ENCODE measurements at places on chromosomes 13 and 19.

- DNase-seq, result no peak
Measured at GRCh38 chr13:106989876-106990275, 421.9 kb upstream of the ARGLU1 start.

DNA sequence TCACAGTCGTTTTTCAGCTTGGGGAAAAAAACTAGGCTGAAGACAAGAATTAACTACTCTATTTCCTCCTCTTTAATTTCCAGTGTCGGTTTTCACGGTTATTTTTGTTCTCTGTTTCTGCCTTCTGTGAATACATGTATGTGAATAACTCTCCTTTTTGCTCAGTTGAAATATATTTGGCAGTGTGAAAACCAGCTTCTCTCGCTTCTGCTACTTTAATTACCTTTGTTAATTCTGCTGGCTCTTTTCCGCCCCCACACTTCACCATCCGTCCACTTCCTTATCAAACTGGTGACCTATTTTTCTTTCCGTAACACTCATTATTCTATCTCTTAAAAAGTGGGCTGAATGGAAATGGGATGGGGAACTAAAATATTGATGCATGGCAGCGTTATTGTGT lies 126.4 kb downstream of the POU4F1 start:
- no peak for DNase-seq

- DNase-seq, result peak; percentile 44
Measured at GRCh38 chr13:26051231-26051656, 572 bp downstream of the SHISA2 start.

DNA sequence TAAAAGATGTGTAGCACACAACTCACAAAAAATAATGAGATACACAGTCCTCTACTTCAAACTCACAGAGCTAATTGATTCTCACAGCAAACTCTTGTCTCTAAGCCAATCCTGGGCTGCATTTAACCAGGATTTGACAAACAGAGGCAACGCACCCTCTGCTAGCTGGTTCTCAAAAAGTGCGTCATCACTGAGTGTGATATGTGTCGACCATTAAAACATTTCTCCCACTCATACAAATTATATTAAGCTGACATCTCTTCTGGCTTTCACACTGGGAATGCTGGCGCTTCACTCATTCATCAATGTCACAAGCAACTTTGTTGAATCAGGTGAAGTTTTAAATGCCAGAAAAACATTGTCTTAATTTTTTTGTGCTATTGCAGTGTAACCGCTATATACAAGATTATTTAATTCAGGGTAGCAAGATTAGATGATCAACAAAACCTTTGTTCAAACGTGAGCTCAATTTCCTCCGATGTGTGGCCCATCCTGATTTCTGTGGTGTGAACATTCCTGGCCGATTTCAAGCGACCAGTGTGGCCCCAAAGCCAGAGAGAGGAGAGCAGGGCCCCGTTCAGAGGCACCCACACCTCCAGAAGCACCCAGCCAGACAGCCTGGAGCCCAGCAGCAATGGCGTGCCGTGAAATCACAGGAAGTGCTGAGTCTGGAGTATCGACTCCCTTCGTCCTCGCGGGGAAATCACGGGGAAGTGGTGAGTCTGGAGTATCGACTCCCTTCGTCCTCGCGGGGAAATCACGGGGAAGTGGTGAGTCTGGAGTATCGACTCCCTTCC lies 49.4 kb downstream of the RASA3 start:
- no peak for DNase-seq

DNA sequence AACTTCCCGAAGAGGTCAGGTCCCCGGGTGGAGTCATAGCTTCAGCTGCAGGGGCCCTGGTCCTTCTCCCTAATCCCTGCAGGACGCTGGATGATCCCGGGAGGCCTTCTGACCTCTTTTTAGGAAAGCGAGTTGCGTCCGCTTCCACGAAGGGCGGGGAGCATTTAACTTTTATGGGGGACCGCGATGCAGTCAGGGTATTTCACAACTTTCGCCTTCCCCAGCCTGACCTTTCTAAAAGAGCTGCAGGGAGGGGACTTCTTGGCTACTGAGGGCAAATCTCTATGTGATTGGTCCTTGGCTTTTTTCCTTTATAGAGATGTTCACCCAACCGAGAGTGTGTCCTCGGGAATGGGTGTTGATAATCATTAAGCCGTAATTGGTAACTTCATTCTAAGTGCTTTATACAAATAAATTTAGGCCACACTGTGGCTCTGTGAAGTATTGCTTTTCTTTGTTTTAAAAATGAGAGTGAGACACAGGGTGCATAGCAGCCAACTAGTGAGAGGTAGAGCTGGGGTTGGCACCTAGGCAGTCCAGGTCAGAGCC lies 778 bp downstream of the ZNF230 start:
- peak; percentile 71 for DNase-seq

DNA sequence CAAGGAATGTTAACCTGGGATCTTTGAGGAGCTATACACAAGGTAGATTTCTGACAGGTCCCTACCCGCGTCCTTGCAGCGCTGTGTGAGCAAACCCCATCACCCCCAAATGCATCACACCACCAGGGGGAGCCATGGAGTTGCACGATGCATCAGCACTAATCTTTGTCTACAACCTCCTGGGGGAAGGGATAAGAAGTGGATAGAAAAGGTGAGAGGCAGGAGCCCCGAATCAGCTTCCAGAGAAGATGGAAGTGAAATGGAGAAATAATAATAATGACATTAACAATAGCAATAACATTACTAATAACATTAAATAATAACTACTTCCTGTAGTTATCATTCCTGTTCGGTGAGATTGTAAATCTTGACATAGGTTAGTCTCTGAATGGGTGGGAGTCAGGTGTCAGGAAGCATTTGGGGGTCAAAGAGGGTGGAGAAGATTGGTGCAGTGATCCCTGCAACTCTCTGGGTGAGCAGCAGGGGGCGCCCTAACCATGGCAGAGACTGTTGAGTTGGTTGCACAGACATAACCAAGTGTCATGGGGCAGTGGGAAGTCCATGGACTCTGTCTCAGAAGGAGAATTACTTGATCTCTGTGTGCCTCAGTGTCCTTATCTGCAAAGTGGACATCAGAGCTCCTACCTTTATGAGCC lies 16.5 kb downstream of the SIGLEC7 start:
- peak; percentile 38 for DNase-seq

DNA sequence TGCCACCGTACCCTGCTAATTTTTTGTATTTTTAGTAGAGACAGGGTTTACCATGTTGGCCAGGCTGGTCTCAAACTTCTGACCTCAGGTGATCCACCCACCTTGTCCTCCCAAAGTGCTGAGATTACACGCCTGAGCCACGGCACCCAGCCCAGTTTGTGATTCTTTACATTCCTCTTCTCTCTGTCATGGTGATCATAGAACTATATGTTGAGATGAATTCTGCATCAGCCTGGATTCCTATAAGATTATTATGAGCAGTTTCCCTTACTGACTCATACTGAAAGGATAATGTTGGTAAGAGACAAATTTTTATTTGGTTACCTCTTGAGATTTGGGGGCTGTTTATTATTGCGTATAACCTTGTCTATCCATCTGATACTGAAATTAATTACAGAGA lies 121.5 kb upstream of the CSNK1A1L start:
- DNase-seq, result no peak

GRCh38 chr19:17282488-17283125 lies 906 bp downstream of the ANKLE1 start:
- DNase-seq, result peak; percentile 84

- peak; percentile 17 for DNase-seq
Measured at GRCh38 chr13:58542530-58542929, 911.0 kb downstream of the PCDH17 start.

- DNase-seq, result peak; percentile 72
Measured at GRCh38 chr19:38838208-38838985, 6.8 kb upstream of the ECH1 start.

DNA sequence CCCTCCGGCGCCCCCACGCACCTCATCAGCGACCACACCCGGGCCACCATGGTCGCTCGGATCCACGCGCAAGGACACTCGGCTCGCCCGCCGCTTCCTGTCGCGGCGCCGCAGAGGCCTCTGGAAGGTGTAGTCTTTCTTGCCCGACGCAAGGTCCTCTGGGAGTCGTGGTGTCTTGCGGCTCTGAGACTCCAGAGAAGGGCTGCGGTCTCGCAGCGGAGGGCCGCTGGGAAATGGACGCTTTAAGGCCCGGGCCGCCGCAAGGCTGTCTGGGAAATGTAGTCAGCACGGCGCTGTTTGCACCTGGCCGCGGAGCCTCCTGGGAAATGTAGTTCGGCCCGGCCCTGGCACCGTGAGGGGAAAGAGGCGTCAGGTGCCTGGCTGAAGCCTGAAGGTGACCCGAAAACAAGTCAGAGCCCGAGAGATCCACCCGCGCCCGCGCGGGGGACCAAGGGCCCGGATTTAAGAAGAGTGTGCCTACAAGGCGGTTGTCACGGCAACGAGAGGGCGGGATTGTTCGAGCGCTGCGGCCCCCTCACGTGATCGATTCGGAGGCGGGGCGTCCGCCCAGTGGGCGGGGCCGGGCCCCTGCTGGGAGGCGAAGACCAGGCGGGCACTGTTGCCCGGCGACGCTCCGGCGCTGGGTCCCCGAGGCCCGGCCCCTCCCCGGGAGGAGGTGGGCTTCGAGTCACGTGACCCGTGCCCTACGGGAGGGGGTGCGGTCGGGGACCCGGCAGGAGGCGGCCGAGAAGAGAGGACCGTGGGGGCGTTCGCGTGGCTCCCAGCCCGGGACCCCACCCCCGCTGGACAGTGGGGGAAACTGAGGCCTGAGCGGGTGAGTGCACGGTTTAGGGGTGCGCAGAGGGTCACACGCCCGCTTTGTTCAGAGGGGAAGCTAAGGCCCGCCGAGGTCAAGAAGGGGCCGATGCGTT lies at the start of the genes HSD11B1L and MICOS13:
Gene HSD11B1L (plus strand): TSS at position 591 of the 932 bp plus-strand sequence. CDS start 3,806 bp downstream, outside the sequence.
Gene MICOS13 (minus strand): TSS at position 80 of the 932 bp plus-strand sequence. CDS start 30 bp downstream, at position 50.
- DNase-seq, result peak; percentile 99

DNA sequence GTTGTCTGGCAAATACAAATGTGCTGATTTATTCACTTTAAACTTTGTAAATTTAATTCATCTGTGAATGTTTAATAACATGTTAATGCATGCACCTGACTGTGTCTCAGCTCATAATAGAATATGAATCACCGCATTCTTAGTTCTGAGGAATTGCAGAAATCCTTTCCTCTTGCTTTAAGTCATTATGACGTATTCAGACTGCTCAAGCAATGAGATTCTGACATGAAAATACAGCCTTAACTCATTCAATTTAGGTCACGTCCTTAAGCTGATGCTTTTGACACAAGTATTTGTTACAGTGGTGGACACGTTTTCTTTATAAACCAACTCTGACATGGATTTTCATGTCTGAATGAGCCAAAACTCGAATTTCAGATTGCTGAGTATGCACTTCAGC lies 541.0 kb upstream of the KLF12 start:
- DNase-seq, result no peak

DNA sequence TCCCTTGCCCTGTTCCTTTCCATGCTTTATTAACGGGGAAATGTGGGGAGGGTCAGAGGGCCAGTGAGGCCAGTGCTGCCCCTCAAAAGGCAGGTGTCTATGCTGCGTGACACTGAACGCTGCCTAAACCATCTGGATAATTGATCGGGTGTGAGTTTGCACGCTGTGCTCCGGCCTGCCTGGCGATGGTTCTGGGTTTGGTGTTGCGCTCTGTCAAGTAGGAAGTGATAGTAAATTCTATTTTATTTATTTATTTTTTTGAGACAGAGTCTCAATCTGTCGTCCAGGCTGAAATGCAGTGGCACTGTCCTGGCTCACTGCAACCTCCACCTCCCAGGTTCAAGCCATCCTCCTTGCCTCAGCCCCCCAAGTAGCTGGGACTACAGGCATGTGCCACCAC lies 86.5 kb downstream of the ATP11A start:
- no peak for DNase-seq

GRCh38 chr13:98707281-98707999 lies 45.0 kb downstream of the SLC15A1 start:
- peak; percentile 62 for DNase-seq

GRCh38 chr13:60230593-60230992 lies 66.9 kb upstream of the DIAPH3 start:
- no peak for DNase-seq

- DNase-seq, result no peak
Measured at GRCh38 chr19:55857149-55857548, 20.8 kb downstream of the NLRP4 start.

DNA sequence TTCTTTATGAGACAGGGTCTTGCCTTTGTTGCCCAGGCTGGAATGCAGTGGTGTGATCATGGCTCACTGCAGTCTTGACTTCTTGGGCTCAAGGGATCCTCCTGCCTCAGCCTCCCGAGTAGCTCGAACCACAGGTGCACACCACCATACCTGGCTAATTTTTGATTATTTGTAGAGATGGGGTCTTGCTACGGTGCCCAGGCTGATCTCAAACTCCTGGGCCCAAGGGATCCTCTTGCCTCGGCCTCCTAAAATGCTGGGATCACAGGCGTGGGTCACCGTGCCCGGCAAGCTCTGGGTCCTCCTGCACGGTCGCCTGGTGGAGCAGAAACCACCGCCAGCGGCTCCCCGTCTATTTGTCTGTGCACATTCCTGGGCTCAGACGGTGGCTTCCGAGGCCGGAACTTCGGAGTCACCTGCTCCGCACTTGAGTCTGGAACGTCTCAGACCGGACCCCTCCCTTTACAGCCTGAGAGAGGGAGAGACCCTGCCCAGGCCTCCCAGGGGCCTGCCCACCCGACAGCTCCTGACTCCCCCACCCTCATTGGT lies 22.2 kb downstream of the EFNA2 start:
- DNase-seq, result no peak

DNA sequence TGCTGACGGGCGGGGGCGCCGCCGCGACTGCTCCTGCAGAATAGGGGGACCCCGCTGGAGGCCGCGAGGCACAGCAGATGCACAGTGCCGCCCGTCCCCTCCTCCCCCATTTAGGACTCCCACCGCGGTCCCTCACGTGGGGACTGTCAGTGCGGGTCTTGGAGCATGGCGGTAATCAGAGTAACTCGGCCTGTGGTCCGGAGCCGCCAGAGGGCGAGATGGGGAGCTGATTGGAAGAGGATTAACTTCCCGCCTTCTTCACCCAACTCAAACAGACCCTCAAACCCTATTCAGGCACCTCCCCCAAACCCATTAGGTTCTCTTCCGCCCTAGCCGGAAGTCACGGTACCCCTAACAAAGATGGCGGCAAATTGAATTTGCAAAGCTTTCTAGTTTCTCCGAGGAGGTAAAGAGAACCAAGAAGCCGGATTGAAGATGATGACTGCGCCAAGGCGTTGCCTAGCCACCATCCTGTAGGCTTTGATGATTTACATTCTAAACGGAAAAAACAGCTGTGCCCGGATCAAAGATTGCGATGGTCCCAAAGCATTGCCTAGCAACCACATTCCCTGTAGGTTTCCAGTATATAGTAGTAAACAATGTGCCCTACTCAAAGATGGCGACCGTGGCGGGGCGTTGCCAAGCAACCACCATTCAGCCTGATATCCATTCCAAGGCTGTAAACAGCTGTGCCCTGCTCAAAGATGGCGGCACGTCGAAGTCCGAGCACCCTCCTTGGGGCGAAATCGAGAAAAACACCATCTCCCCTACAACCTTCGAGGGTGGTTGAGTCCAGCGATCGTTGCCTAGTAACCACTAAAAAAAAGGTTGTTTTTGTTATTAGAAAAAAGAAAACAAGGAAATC lies at the start of gene FUZ:
Gene FUZ (minus strand): TSS at position 296 of the 865 bp plus-strand sequence. CDS start 186 bp downstream, at position 110.
- peak; percentile 96 for DNase-seq

- DNase-seq, result no peak
Measured at GRCh38 chr13:21219036-21219381, 42.6 kb downstream of the MRPL57 start.
